ENCODE measurements at places on chromosomes 1 and 21.

- DNase-seq, result no peak
These were observed 356.8 kb downstream of the RRAGC start for GRCh38 chr1:38502758-38503157.

DNA sequence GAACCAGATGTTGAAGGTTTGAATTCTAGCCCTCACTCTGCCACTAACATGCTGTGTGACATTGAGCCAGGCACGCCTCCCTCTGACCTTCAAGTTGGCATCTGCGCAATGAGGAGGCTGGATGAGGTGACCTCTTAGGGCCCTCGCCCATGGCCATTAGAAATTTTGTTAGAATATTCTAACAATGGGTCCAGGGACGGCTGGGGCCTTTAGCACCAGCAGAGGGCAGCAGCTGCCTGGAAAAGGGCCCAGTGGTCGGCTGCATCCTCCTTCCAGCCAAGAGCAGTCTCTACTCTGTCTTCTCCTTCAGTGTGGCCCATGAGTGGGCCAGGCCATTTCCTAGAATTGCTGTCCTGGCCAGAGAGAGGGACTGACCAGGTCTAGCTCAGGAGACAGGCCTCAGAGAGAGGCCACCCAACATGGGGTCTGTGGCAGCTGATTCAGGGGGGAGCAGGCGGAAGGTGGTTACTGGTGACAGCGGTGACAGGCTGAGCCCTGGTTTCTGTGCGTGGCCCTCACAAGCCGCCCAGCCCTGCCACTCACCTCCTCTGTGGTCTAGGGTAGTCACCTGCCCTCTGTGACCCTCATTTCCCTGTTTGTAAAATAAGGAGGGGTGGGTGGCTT lies 101.3 kb upstream of the ACTL8 start:
- DNase-seq, result peak; percentile 10

- no peak for DNase-seq
These were observed 1352.7 kb downstream of the AMY1C start for GRCh38 chr1:105102371-105102770.

GRCh38 chr21:34280959-34281358 lies 82.8 kb upstream of the KCNE2 start:
- DNase-seq, result no peak

DNA sequence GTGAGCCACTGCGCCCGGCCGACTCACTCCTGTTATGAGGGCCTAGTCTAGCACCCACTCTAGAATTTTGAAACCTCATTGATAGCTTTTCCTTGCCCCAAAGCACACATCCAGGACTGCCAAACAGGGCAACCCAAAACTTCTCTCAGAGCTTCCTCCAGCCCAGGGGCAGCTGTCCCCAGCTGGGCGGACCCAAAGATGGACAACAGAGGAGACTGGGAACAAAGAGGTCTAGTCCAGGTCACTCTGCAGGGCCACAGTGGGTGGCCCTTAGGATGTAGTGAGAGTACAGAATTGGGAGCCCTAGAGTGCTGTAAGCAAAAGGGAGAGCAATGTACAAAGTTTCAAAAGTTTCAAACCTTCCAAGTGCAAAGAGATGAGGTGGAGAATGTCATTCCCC lies 1.2 kb downstream of the CD34 start:
- no peak for DNase-seq

- peak; percentile 63 for DNase-seq
These were observed at the start of gene SLC22A15 for GRCh38 chr1:115976062-115976920. Gene SLC22A15, plus strand, starts transcription at chr1:115976513. Its CDS starts 115 bp downstream, at chr1:115976628.
